ENCODE measurements at places on chromosomes 6 and 20. TPM values are rescaled to one million over a fixed set of nuclear protein-coding genes. Genes with fewer than 3 reads are reported as not detected.

The BNIP5 gene
- 26.3 TPM for total RNA-seq

The DEFB116 gene
- not detected for total RNA-seq

The COL10A1 gene
- total RNA-seq, result not detected

The MCCD1 gene
- not detected for total RNA-seq

The POU5F1 gene
- 121 TPM for total RNA-seq

The PKIB gene
- total RNA-seq, result 4.1 TPM

The KIF6 gene
- 0.83 TPM for total RNA-seq

The HLA-DPB1 gene
- total RNA-seq, result 24.0 TPM

The OR2J3 gene
- not detected for total RNA-seq

The RPRD1B gene
- total RNA-seq, result 55.4 TPM

The PRIM2 gene
- total RNA-seq, result 6.8 TPM

The NEU1 gene
- 100 TPM for total RNA-seq

The CCN5 gene
- 14.3 TPM for total RNA-seq

The SLC17A3 gene
- not detected for total RNA-seq

The SLC16A10 gene
- total RNA-seq, result 9.5 TPM

The SLC44A4 gene
- total RNA-seq, result 445 TPM

The MRAP2 gene
- 7.4 TPM for total RNA-seq

The NMBR gene
- total RNA-seq, result not detected

The C6orf15 gene
- not detected for total RNA-seq

The PBOV1 gene
- total RNA-seq, result not detected

The HS3ST5 gene
- not detected for total RNA-seq

The KHDC1 gene
- 1.3 TPM for total RNA-seq
